ENCODE measurements at places on chromosomes 4 and X. TPM values are rescaled to one million over a fixed set of nuclear protein-coding genes. Genes with fewer than 3 reads are reported as not detected.

- H3K4me3 ChIP-seq: no peak overlapping the region
- H3K27me3 ChIP-seq: no peaks in the 10 kb centered on the region
- H3K4me1 ChIP-seq: no peaks in the 10 kb centered on the region
- DNase-seq: no peak
- no peaks in the 10 kb centered on the region for H3K36me3 ChIP-seq
These were observed 21.7 kb upstream of the ATXN3L start for GRCh38 chrX:13341491-13342101.

DNA sequence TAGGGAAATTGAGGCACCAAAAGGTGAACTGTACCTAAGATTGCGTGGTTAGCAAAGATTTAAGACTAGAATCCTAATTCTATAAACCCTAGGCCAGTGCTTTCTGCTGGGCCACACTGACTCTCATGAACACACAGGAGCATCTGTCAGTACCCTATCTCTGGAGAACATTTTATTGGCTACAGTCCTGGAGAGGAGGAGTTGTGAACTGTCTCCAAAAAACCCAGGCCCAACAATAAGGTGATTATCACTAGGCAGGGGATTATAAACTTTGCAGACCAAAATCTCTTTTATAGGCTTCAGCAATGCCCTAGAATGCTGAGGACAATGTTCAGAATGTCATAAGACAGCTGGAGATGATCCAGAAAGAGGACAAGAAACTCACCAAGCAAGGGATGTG lies 24.1 kb downstream of the OPHN1 start:
- no peaks in the 10 kb centered on the region for H3K36me3 ChIP-seq
- H3K27ac ChIP-seq: no peak overlapping the region
- DNase-seq: no peak
- no peaks in the 10 kb centered on the region for H3K4me1 ChIP-seq
- no peak overlapping the region for H3K4me3 ChIP-seq

- H3K4me1 ChIP-seq: no peaks in the 10 kb centered on the region
- no peaks in the 10 kb centered on the region for H3K36me3 ChIP-seq
- DNase-seq: peak; percentile 70
- H3K27me3 ChIP-seq: no peaks in the 10 kb centered on the region
- H3K27ac ChIP-seq: no peak overlapping the region
These were observed 82.2 kb downstream of the FNIP2 start for GRCh38 chr4:158850800-158851644.

The FGF2 gene
- total RNA-seq: 4.8 TPM

The UNC5C gene
- total RNA-seq: 15.5 TPM

The TRO gene
- 24.3 TPM for total RNA-seq
